ENCODE measurements at places on chromosomes 3 and 15. TPM values are rescaled to one million over a fixed set of nuclear protein-coding genes. Genes with fewer than 3 reads are reported as not detected.

The KY gene
- not detected for total RNA-seq

The IL5RA gene
- 0.73 TPM for total RNA-seq

The SEMA3F gene
- total RNA-seq: not detected

The EPHB3 gene
- not detected for total RNA-seq

The GOLGA6L9 gene
- total RNA-seq: 1.7 TPM

All from CD8-positive, alpha-beta memory T cell (primary cell).